ENCODE measurements at places on chromosomes 7 and 10. TPM values are rescaled to one million over a fixed set of nuclear protein-coding genes. Genes with fewer than 3 reads are reported as not detected.

DNA sequence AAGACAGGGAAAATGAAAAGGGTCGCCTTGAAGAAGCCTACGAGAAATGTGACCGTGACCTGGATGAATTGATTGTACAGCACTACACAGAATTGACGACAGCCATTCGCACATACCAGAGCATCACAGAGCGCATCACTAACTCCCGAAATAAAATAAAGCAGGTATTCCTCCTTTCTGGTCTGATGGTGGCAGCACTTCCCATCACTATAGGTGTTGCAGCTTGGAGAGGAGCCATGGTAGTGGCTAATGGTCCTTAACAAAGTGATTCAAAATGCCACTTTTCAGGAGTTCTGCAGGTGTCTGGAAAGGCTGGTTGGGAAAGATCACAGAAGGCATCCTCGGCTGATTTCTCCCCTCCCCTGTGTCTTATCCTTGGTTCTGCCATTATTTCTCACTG lies 22.1 kb downstream of the EXOC4 start:
- DNase-seq, result no peak

The MINPP1 gene
- 19.8 TPM for polyA plus RNA-seq

DNA sequence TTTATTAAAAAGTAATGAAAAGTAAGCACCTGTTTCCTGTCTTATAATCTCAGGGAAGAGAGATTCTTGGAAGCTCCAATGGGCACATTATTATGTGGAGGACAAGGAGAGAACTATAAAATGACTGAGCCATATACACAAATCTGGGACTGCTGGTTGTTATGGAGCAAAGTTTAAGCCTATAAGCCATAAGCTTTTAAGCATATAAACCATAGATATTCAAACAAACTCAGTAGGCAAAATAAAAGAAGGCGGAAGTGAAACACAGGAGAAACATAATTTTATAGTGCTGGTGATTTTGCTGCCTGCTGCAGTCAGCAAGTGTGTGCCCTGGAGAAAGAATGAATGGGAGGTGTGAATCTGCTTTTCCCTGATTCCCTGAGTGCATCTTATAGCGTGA lies 274.4 kb downstream of the KIF20B start:
- no peak for DNase-seq

The NKX1-2 gene
- polyA plus RNA-seq, result not detected

The NANOS1 gene
- polyA plus RNA-seq, result 0.12 TPM

DNA sequence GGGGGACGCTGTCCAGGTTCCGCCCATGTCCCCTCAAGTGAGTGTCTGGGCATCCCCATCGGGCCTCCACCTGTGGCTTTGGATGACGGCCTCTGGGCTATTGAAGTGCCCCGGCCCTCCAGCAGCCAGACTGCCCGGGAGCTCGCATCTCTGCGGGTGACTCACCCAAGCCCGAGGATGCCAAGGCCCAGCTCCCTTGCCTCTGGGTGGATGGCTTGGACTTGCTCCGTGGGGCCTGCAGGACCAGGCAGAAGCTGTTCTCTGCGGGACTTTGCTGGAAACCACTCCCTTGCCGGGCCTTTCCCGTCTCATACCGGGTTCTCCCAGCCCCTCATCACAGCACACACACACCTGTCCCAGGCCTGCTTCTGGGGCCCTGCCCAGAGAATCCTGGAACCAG lies 22.4 kb downstream of the DPYSL4 start:
- no peak for DNase-seq

- peak; percentile 49 for DNase-seq
Observed at GRCh38 chr10:112307358-112308124, 24.3 kb downstream of the TECTB start.

DNA sequence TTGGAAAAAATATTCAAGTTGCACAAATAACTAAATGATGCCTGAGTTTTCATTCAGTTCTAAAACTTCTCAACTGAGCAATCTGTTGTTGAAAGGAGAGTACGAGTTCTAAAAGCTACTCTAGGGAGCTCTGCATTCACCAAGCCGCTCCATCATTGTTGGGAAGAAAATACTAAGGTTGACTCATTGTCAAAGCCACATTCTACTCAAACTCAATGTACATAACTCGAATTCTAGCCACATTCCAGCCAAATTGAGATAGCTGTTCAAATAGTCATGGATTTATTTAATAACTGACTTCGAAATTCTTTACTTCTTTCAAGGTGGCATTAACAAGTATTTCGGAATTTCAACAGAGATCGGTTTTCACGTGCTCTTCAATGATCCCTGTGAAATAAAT lies 63.4 kb downstream of the KIAA1217 start:
- DNase-seq, result no peak

- no peak for DNase-seq
Observed at GRCh38 chr7:89085580-89085979, 290.0 kb upstream of the TEX47 start.

The KLF14 gene
- polyA plus RNA-seq, result not detected

DNA sequence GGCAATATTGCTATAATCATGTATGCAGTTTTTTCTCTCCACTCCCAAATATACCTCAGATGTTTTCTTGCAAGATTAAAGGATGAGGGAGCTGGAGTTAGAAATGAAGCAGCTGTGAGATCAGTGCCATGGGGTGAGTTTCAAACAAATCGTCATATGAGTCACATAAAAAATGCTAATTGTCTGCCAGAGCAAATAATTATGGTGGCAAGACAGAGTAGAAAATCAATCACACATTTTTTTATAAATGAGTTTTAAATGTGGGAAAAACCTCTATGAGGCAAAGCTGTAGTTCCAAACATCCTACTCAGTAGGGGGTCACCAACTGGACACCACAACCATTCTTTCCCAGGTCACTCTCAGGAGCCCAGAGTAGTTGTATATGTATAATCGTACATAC lies 55.3 kb downstream of the CH25H start:
- DNase-seq, result no peak

The NODAL gene
- not detected for polyA plus RNA-seq
